ENCODE measurements at places on chromosomes 3 and 15.

DNA sequence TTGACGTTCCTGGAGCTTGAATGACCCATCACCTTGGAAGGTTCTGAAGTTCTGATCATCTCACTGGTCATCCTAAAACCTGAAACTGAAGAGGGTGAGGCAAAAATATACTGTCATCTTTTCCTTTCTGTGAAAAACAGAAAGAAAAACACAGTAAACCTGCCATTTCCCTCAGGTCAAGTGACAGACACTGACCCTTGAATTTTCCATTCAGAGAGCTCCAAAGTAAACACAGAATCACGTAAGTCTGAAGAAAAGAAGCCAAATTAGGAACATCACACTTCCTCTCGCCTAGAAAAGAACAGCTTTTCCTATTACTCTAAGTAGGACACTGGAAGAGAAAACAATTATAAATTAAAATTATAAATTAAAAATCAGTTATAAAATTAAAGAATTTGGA lies 78.7 kb upstream of the TGFBR2 start:
- no peak for DNase-seq

DNA sequence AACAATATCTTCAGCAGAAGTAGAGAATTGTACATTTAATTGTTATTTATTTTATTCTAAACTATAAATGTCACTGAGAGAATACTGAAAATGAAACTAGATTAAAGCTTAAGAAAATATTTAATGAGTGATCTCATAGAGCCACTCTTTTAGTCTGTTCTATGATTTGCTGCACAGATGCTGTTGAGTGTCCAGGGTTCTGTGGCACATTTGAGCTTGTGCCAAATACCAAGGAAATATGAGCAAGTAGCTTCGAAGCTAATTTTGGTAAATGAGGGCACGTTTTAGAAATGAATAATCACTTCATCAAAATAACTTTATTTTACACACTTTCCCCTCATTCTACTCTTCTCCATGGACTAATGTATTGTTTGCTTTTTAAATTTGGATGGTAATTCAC lies 53.6 kb upstream of the THRB start:
- no peak for DNase-seq

- no peak for DNase-seq
These were observed 72.5 kb upstream of the ONECUT1 start for GRCh38 chr15:52862677-52863076.

GRCh38 chr15:34837246-34838016 lies 42.1 kb upstream of the ACTC1 start:
- DNase-seq, result no peak

GRCh38 chr3:112315791-112316190 lies 17.2 kb upstream of the CD200 start:
- no peak for DNase-seq

DNA sequence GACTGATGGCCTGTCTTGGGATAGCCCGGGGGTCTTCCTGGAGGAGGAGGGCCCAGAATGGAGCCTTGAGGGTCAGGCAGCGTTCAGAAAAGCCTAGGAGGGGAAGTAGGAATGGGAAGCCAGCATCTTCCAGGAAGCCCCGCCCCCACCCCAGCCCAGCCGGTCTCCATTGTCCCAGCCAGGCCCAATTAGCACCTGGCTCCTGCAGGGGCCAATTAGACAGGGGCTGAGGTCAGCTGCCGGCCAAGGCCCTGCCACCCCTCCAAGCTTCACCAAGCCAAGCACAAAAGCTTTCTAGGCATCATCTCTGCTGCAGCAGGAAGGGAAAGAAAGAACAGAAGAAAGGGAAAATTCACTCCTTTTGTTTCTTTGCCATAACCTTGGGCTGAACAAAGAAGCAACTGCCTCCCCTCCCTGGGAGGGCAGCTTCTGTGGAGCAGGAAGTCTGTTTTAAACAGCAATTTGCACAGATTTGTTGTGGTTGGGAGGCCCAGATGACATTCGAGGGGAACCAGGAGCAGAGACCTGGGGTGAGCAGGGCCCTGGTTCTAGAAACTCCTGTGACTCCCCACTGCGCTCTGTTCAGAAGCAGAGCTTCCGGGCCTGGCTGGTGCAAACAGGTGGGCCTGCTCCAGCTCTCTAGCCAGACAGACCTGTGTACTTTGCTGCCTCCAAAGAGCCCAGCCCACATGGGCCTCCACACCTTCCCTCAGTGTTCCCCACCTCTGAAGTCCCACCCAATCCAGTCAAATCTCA lies 47.7 kb downstream of the CYP11A1 start:
- no peak for DNase-seq

GRCh38 chr3:156509189-156510174 lies 45.4 kb downstream of the SSR3 start:
- peak; percentile 56 for DNase-seq

DNA sequence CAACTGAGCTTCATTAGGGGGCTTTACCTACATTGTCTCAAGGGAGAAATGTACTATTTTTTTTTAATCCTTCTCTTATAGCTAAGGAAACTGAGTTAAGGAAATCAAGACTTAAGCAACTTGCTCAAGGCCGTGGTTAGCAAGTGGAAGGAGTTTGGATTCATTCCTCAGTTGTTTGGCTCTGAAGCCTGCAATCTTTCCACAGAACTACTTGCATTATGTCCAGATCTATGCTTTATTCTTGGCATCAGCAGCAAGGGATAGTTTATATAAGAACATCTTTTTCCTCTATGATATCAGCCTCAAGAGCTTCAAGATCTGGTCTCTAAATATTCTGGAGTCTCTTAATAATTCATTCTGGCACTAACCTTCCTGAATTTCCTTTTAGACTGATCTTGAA lies 182.4 kb downstream of the SV2B start:
- no peak for DNase-seq

DNA sequence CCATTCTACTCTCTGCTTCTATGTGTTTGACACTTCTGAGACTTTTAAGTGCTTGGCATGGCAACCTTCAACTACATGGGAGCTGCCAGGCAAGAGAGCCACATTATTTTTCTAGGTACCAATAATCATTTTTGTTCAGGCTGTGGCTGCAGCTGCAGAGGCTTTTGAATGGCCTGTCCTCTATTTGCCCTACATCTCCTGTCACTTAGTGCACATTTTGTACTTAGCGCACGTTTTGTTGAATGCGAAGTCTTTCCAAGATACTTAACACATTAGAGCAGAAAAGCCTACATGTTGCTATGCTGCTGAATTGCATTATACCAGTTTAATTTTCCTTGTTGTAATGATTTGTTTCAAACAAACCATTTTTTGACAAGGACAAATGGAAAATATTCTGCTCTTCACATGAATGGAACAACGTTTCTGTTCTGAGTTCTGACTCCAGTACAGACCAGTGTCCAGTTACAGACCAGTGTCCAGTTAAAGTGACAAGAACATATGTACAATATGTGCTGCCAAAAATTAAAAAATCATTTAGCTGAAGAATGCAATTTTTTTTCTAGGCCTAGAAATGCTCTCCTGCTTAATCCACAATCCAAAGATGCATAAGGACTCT lies 113.9 kb downstream of the ABI3BP start:
- DNase-seq, result no peak

- no peak for DNase-seq
These were observed 198.8 kb upstream of the TGFBR2 start for GRCh38 chr3:30407651-30408050.

GRCh38 chr15:25600751-25601150 lies 161.9 kb upstream of the UBE3A start:
- no peak for DNase-seq

GRCh38 chr15:44340410-44340809 lies 51.9 kb downstream of the GOLM2 start:
- DNase-seq, result no peak

DNA sequence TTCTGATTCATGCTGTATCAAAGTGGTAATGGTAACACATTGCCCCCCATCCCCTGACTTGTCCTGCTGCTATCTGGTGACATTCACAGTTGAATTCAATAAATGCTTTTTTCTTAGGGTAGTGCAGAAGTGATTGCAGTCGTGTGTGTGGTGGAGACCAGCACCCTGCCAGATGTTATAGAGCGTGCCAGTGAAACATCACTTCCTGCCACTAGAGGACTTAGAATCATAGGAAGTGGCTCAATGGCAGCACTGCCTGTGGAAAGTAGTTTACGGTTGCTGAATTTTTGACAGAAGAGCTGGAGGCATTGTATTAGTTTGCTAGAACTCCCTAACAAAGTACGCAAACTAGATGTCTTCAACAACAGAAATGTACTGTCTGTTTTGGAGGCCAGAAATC lies 37.4 kb upstream of the P2RY12 start:
- peak; percentile 24 for DNase-seq

GRCh38 chr3:30470496-30470895 lies 135.9 kb upstream of the TGFBR2 start:
- DNase-seq, result peak; percentile 57

- peak; percentile 63 for DNase-seq
These were observed 397 bp downstream of the PLXND1 start for GRCh38 chr3:129605922-129606635.

DNA sequence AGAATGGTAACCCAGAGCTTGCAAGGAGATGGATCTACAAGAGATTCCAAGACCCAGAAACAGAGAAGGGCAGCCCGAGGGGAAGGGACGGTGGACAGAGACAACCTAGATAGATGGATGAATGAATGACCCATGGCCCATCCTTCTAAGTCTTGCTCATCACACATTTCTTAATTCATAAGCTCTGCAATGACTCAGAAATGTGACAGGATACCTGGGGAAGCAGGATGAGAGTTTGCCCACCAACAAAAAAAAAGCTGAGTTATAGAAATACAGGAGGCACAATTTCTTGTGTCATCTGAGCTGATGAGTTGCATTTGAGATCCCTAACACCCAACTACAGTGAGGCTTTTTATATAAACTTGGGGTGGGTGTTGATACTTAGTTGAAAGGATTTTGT lies 76.6 kb downstream of the CNTN3 start:
- no peak for DNase-seq

DNA sequence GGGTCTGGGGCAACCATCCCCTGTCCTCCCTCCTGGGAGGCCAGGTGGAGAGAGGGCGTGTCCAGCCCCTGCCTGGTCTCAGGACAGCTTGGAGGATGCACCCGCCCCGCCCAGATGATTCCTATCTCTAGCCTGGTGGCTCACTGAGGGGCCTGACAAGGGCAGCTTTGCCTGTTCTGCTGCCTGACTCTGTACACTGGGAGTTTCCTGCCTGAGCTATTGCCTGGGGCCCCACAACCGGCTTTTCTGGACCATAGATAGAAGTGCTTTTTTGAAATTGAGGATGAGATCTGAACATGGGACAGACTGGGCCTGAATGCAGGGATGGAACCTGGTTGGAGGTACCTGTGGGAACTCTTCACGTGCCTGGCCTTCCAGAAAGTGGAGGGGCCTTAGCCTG lies 751 bp upstream of the PLA2G4E start:
- no peak for DNase-seq

- DNase-seq, result no peak
These were observed 434.2 kb upstream of the CNTN3 start for GRCh38 chr3:75048650-75049049.

GRCh38 chr3:106795553-106795952 lies 581.7 kb upstream of the CCDC54 start:
- no peak for DNase-seq

GRCh38 chr3:124034016-124034843 lies 42.3 kb upstream of the ROPN1 start:
- peak; percentile 5 for DNase-seq

- peak; percentile 80 for DNase-seq
These were observed 47.2 kb downstream of the CD86 start for GRCh38 chr3:122102191-122102935.

DNA sequence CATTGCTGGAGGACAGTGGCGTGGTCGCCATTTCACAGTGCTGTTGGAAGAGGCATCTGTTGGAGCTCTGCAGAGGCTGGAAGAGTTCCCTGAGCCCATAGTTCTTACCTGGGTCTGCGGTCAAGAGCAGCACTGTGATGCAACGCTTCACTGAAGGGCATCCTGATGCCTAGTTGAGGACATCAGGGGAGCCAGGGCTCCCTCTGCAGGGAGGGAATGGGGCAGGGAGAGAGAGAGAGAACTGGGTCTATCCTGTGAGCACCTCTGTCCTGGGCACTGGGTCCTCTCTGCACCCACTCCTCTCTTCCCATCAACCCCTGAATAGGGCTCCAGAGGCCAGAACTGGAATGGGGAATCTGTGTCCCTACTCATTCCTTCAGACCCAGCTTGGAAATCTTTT lies 23.9 kb upstream of the MOBP start:
- DNase-seq, result no peak

DNA sequence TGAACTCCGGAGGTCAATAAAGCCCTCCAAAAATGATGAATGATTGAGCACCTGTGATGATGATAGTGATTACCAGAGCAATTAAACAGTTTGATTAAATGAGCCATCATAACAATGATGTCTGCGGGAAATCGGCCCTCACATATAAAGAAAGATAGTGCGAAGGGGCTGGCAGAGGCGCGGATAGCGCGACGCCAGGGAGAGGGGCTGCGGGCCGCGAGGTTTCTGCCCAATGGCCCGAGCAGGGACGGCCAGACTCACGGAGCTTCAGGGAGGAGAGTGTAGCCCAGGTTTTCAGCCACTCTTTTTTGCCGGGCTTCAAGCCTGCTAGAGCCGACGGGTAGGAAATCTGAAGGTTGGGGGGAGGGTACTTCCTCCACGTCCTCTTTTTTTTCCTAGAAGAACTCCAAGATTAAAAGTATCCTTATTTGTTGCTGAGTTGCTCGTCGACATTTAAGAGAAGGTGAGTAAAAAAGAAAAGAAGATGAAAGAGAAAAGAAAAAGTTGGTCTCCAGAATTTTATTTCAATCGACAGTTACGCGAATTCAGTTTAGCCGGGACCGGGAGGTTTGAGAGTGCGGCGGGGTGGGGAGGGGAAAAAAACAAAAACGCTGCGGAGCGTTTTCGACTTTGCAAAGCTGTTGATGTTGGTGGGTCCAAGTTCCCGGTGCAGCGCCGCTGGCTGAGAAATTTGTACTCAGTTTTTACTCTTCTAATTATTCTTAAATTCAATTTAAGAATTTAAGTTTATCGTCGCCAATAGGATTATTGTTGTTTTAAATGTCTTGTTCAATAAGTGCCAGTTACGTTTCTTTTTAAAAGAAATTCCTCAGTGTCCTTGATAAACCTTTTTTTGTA lies 2.2 kb upstream of the MEIS2 start:
- DNase-seq, result no peak

GRCh38 chr3:9800529-9800928 lies 7.6 kb downstream of the ARPC4 start:
- no peak for DNase-seq

DNA sequence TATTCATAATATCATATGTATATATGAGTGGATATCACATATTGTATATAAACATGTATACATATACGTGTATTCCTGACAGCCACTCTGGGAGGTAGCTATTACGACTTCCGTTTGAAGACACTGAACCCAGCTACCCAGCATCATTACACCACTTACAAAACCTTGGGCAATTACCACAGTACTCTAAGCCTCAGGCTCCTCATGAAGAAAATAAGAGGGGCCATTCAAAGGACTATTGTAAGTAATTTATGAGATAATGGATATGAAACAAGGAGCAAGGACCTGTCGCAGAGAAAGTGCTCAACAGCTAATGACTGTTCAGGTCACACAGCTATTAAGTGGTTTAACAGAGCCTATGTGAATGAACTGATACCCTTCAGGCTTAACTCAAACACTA lies 52.4 kb downstream of the KCNMB2 start:
- DNase-seq, result no peak
